ENCODE measurements at places on chromosomes 12 and 14. TPM values are rescaled to one million over a fixed set of nuclear protein-coding genes. Genes with fewer than 3 reads are reported as not detected.
A peak's percentile ranks its signal among the peaks of the same experiment; 100 is the strongest.

DNA sequence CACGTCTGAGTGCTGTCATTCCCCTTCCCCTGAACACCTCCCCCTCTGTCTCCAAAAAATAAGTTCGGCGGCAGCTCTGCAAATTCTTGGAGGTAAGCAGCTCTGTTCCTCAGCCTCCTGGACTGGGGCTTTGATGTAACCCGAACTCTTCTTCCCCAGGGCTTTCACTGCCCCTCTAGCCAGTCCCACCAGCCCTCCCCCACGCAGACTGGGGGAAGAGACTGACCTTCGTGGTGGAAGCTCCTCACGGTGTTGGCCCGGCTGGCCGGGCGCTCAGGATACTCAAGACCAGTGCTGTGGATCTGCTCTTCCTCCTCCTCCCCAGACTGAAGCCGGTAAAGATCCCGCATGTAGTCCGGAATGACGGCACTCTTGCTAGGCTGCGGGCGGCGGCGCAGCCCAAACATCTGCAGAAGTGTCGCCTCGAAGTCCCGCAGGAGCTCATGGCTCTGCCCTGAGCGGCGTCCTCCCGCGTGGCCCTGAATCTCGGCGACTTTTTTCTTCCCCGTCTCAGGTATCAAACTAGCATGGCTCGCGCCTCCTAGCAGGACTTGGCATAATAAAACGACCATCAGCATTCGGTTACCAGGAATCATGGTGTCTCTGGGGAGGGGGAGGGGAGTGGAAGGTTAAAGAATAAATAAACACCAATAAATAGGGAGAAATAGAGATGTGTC, 4.9 kb downstream of the BMP4 start:
- H3K27ac ChIP-seq, result no peak overlapping the region
- no peak for DNase-seq
- peaks cover 48% of the 10 kb centered on the region for H3K4me1 ChIP-seq
- H3K27me3 ChIP-seq, result peaks cover 98% of the 10 kb centered on the region

GRCh38 chr12:58066296-58066695, 124.9 kb downstream of the ATP23 start:
- no peak for DNase-seq
- H3K27me3 ChIP-seq, result no peaks in the 10 kb centered on the region
- no peak overlapping the region for H3K4me3 ChIP-seq
- no peak overlapping the region for H3K27ac ChIP-seq
- no peaks in the 10 kb centered on the region for H3K36me3 ChIP-seq

GRCh38 chr14:100434033-100434601, 111.0 kb downstream of the SLC25A47 start:
- no peak overlapping the region for H3K27ac ChIP-seq
- no peaks in the 10 kb centered on the region for H3K27me3 ChIP-seq
- DNase-seq, result no peak
- H3K36me3 ChIP-seq, result no peaks in the 10 kb centered on the region
- peaks cover 23% of the 10 kb centered on the region for H3K4me1 ChIP-seq

DNA sequence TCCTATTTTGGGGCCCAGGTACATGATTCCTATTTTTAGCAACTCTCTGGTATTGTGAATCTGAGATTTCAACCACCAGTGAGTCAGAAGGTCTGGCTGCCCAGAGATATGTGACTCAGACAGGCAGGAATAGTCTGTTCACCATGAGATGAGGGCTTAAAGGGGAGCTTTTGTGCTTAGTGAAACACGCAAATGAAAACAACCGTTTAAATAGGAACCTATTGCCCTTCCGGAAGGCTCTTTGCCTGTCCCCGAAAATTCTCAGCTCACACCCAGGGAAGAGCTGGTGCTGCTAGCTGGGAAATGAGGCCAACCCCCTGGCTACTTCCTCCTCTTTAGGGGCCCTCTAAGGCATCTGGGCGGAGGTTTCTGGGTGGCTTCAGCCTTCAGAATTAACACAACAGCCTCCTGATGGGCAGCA, 283.6 kb downstream of the CACNA1C start:
- H3K4me1 ChIP-seq, result peaks cover 46% of the 10 kb centered on the region
- H3K27ac ChIP-seq, result peak overlapping the region; percentile 35
- H3K36me3 ChIP-seq, result no peaks in the 10 kb centered on the region
- no peaks in the 10 kb centered on the region for H3K27me3 ChIP-seq

DNA sequence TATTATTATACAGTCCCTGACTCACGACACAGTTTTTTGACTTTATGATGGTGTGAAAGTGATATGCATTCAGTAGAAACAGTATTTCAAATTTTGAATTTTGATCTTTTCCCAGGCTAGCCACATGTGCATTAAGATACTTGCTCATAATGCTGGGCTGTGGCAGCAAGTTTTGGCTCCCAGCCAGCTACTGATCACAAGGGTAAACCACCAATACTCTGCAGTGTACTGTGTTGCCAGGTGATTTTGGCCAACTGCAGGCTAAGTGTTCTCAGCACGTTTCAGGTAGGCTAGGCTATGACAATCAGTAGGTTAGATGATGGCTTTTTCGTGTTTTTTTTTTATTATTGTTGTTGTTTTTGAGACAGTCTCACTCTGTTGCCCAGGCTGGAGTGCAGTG, 69.4 kb upstream of the ACTN1 start:
- peaks cover 27% of the 10 kb centered on the region for H3K4me1 ChIP-seq
- peaks cover 3% of the 10 kb centered on the region for H3K36me3 ChIP-seq
- H3K4me3 ChIP-seq, result no peak overlapping the region
- H3K27me3 ChIP-seq, result peaks cover 5% of the 10 kb centered on the region
- no peak for DNase-seq
- no peak overlapping the region for H3K27ac ChIP-seq

DNA sequence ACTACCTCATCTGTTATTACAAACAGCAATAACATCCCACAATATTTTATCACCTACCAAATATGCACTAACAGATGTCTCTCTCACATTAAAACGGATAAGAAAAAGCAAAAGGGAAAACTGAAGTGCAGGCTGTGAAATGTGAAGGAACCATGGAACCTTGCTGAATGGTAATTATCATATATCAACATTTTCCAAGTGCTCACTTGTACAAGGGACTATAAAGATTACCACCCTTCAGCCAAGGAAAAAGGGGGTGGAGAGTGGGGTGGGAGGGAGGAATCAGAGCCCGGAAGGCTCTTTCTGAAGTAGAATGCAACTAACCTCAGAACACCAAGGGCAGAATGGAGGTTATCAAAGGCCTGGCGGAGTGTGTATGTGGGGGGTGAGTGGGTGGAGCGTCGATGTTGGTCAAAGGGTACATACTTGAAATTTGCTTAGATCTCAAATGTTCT, 1.2 kb downstream of the SNX6 start:
- H3K36me3 ChIP-seq, result no peaks in the 10 kb centered on the region
- H3K4me3 ChIP-seq, result peak overlapping the region; percentile 95
- no peaks in the 10 kb centered on the region for H3K27me3 ChIP-seq
- peaks cover 11% of the 10 kb centered on the region for H3K4me1 ChIP-seq

DNA sequence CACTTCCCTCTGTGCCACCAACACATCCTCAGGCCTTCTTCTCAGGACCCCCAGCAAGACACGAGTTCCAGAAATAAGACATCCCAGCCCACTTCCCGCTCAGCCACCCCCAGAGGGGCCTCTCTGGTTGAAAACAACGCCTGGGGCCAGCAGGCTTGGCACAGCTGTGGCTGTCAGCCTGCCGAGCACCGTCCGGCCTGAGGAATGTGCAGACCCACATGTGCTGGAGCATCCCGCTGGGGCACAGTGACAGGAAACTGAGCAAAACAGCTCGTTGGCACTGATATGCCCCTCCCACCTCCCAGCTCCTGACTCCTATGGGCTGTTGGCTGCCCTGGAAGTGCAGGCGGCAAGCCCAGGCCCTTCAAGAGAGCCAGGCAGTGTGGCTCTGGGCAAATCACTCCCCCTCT, 1.4 kb downstream of the SYNE3 start:
- H3K4me3 ChIP-seq, result peak overlapping the region; percentile 84
- H3K27ac ChIP-seq, result peak overlapping the region; percentile 67
- peaks cover 45% of the 10 kb centered on the region for H3K27me3 ChIP-seq
- peak; percentile 33 for DNase-seq

DNA sequence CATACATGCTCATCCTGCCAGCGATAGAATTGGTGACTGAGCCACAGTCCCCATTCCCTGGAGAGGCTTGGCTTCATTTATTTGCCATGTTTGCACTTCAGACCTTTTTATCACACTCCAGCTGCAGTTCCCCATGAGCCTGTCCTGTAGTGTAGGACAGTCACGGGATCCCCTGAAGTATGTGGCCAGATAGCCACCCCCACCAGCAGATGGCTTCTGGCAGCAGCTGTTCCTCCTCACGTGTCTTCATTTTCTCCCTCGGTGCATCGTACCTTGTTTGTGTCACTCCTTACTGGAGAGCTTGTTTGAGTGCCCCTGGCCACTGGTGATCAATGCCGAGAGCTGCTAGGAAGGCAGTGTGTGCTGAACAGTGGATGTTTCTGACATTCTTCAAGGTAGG, 40.2 kb downstream of the UBE3B start:
- H3K4me3 ChIP-seq, result no peak overlapping the region
- H3K27me3 ChIP-seq, result no peaks in the 10 kb centered on the region
- H3K36me3 ChIP-seq, result peaks cover 6% of the 10 kb centered on the region
- DNase-seq, result no peak

GRCh38 chr14:78401866-78402265, 231.7 kb downstream of the NRXN3 start:
- peaks cover 74% of the 10 kb centered on the region for H3K27me3 ChIP-seq
- no peaks in the 10 kb centered on the region for H3K4me1 ChIP-seq
- H3K27ac ChIP-seq, result no peak overlapping the region

GRCh38 chr12:55653031-55653430, 16.3 kb downstream of the OR10P1 start:
- peaks cover 2% of the 10 kb centered on the region for H3K36me3 ChIP-seq
- no peak overlapping the region for H3K4me3 ChIP-seq
- no peaks in the 10 kb centered on the region for H3K4me1 ChIP-seq
- H3K27ac ChIP-seq, result no peak overlapping the region

DNA sequence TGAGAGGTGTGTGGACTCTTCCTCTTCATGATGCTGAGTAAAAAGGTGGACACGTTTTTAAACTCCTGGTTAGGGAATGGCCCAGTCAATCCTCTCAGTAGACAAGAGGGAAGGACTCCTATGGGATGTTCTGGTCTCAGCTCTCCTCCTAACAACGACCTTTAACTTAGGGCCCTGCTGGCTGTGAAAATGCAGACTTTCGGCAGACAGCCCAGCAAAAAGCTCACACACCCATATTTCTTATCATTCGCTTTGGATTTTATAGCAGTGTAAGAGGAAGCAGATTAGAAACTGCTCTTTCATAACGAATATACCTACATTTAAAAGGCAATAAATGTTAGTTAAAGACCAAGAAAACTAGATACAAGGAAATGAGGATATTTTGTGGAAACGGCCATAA, 18.0 kb upstream of the YARS2 start:
- no peak overlapping the region for H3K27ac ChIP-seq
- peaks cover 30% of the 10 kb centered on the region for H3K27me3 ChIP-seq
- no peak overlapping the region for H3K4me3 ChIP-seq
- no peak for DNase-seq

DNA sequence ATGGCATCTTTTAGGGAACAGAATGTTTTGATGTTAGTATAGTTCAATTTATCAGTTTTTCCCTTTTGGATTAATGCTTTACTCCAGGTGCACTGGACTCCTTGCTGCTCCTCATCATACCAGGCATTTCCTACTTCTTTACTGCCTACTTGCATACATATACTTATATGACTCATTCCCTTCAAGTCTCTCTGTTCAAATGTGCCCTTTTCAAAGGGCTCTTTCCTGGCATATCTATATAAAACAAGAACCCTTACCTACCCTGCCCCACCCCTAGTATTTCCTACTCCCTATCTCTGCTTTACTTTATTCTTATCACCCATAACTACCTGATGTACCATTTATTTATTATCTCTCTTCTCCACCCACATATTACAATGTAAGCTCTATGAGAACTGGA, 90.6 kb downstream of the CAPZA3 start:
- H3K36me3 ChIP-seq, result peaks cover 5% of the 10 kb centered on the region
- no peaks in the 10 kb centered on the region for H3K27me3 ChIP-seq
- H3K4me1 ChIP-seq, result no peaks in the 10 kb centered on the region
- no peak for DNase-seq
- no peak overlapping the region for H3K4me3 ChIP-seq

GRCh38 chr12:1069846-1070245, 78.8 kb downstream of the ERC1 start:
- no peaks in the 10 kb centered on the region for H3K4me1 ChIP-seq
- no peaks in the 10 kb centered on the region for H3K27me3 ChIP-seq
- no peak overlapping the region for H3K4me3 ChIP-seq

DNA sequence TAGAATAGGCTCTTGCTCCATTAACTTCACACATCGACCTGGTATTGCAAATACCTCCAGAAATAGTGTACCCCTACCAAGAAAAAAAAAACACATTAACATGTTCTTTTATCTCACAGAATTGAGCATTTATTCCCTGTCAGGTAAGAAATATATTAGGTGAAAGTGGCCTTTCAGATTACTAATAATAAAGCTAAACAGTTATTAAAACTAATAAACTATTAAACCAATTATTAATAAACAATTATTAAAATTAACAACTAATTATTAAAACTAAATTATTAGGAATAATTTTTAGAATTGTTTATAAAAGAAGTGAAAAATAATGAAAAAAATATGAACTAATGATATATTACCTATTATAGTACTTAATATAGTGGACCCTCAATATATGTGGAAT, 7.2 kb upstream of the AK7 start:
- H3K4me3 ChIP-seq, result no peak overlapping the region
- no peaks in the 10 kb centered on the region for H3K27me3 ChIP-seq
- no peak overlapping the region for H3K27ac ChIP-seq
- H3K36me3 ChIP-seq, result no peaks in the 10 kb centered on the region

DNA sequence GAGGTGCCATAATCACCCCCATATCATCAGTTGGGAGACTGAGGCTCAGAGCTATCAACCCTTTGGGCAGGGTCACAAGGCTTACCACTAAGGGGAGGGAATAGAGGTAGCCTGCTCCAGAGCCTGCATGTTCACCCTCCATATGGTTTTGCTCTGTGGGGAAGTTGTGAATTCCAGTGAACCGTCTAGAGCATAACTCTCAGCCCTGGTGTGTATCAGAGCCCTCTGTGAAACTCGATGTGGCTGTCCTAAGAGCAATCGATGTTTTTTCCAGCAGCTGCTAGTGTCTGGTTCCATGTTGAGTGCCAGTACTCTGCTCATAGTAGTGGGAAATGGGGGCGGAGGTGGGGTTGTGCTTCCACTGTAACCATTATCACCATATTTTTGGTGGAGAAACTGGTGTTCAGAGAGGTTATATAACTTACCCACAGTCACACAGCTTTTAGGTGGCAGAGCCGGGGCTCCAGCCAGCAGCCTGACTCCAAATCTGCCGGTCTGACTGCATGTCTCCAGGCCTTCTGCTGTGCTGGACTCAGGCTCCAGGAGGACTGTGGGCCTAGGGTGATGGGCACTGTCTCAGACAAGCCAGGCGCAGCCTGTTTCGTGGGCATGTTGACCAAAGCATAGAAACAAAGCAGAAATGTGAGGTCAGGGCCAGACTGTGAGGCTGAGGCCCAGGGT, 104.2 kb downstream of the ADCK1 start:
- no peak overlapping the region for H3K4me3 ChIP-seq
- H3K27ac ChIP-seq, result no peak overlapping the region
- H3K4me1 ChIP-seq, result peaks cover 4% of the 10 kb centered on the region
- peaks cover 2% of the 10 kb centered on the region for H3K36me3 ChIP-seq

The RFLNA gene
- total RNA-seq, result 2.1 TPM

The TSPAN8 gene
- total RNA-seq, result not detected

The MAP3K9 gene
- total RNA-seq, result 11.2 TPM

The P2RX7 gene
- 0.12 TPM for total RNA-seq

The SOAT2 gene
- total RNA-seq, result not detected

The ABCC9 gene
- total RNA-seq, result 2.8 TPM

The KLHL33 gene
- total RNA-seq, result not detected

The CBLN3 gene
- 1.0 TPM for total RNA-seq

The GPN3 gene
- 28.1 TPM for total RNA-seq

The KRT78 gene
- total RNA-seq, result not detected

The GLI1 gene
- total RNA-seq, result 1.3 TPM
